ENCODE measurements at places on chromosomes 6 and 20.

DNA sequence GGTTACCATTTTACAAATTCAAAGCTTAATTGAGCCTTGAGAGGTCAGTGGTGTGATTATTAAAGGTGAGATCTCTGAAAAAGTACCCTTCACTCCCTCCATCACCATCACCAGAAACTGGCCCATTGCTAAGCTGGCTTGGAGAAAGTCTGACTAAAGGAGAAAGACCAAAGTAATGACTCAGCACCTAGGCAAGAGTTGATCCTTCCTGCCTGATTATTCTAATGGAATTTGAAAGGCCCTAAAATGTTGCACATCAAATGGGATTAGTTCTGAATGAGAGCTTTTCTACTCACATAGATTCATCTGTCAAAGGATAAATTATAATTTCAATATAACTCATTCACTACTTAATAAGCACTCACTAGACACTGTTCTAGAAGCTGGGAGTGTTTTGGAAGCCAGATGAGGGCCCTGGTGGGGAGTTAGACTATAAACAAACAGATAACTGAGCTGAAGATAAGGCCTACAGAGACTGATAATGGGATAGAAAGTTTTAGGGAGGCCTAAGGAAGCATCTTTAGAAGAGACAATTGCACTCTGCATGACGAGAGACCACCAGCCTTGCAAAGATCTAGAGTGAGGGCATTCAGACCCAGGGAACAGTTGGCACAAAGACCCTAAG lies 366.7 kb downstream of the SYNE1 start:
- no peaks in the 10 kb centered on the region for H3K27me3 ChIP-seq
- DNase-seq = no peak
- no peak overlapping the region for H3K4me3 ChIP-seq
- no peak overlapping the region for H3K27ac ChIP-seq
- no peaks in the 10 kb centered on the region for H3K36me3 ChIP-seq
- peaks cover 14% of the 10 kb centered on the region for H3K4me1 ChIP-seq

DNA sequence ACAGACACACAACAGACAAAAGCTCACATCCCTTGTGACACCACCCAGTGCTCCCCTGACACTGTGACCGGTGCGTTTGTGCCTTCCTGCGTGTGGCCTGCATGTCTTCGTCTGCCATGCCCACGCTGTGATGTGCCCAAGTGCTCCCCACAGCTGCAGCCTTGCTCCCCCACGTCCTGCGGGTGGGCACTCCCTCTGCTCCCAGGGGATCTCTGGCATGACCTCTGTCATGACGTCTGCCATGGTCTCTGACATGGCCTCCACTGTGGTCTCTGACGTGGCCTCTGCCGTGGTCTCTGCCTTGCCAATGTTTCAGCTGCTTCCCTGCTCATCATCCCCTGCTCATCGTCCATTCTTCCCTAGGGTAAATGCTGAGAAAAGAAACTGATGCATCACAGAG lies 200.9 kb downstream of the DLL1 start:
- no peak for DNase-seq
- no peaks in the 10 kb centered on the region for H3K27me3 ChIP-seq
- no peak overlapping the region for H3K4me3 ChIP-seq

- no peak for DNase-seq
- H3K27ac ChIP-seq = no peak overlapping the region
- H3K27me3 ChIP-seq = no peaks in the 10 kb centered on the region
- H3K4me1 ChIP-seq = no peaks in the 10 kb centered on the region
- no peaks in the 10 kb centered on the region for H3K36me3 ChIP-seq
- no peak overlapping the region for H3K4me3 ChIP-seq
Observed at GRCh38 chr6:106287215-106287614, 38.3 kb downstream of the ATG5 start.

GRCh38 chr6:152386131-152386530 lies 251.0 kb downstream of the SYNE1 start:
- H3K36me3 ChIP-seq = no peaks in the 10 kb centered on the region
- no peaks in the 10 kb centered on the region for H3K27me3 ChIP-seq
- no peak for DNase-seq
- H3K27ac ChIP-seq = no peak overlapping the region
- H3K4me1 ChIP-seq = peaks cover 4% of the 10 kb centered on the region

DNA sequence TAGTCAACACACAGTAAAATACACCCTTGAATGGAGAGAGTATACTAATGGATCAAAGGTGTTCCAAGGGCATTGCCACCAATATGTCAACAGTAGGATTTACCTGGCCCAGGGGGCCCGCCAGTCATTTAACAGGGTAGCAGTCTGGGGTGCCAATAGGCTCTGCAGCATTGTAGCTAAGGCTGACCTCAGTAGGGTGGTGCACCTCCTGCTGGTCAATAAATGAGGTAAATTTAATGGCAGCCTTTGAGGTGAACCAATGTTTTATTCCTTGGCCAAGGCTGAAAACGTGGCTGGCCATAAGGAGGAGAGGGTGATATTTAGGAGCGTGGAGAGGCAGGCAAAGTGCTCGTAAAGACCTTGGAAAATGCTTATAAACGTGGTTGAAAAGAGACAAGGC lies 147.2 kb downstream of the RPS12 start:
- no peaks in the 10 kb centered on the region for H3K36me3 ChIP-seq
- peaks cover 6% of the 10 kb centered on the region for H3K27me3 ChIP-seq
- DNase-seq = no peak
- H3K4me3 ChIP-seq = no peak overlapping the region
- H3K4me1 ChIP-seq = peaks cover 18% of the 10 kb centered on the region

DNA sequence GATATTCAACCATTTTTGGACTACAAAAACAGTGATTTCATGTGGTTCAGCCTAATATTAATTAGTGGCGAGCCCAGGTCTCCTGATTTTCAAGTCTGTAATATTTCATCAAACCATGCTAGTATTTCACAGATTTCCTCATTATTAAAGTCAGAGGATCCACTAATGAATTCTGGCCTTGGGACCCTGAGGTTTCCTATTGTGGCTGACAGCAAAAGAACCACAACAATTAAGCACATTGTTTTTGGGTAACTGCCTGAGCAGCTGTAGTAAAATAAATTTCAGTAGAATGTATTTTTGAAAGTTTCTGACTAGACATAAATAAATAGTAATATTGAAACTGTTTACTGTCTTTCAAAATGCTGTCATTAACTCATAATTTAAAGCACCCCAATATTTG lies 630.7 kb upstream of the MMS22L start:
- no peak overlapping the region for H3K4me3 ChIP-seq
- no peak for DNase-seq
- H3K27me3 ChIP-seq = no peaks in the 10 kb centered on the region
- no peaks in the 10 kb centered on the region for H3K4me1 ChIP-seq
- no peak overlapping the region for H3K27ac ChIP-seq
- no peaks in the 10 kb centered on the region for H3K36me3 ChIP-seq
